ENCODE measurements at places on chromosomes 2 and 18. TPM values are rescaled to one million over a fixed set of nuclear protein-coding genes. Genes with fewer than 3 reads are reported as not detected.

The NABP1 gene
- total RNA-seq = 52.4 TPM

The ATL2 gene
- 50.3 TPM for total RNA-seq

The C2orf42 gene
- 22.6 TPM for total RNA-seq

The MARCHF4 gene
- not detected for total RNA-seq

The B3GNT7 gene
- total RNA-seq = not detected

The ASTL gene
- total RNA-seq = 2.5 TPM

The LIMS3 gene
- 0.11 TPM for total RNA-seq

The ZNF2 gene
- total RNA-seq = 4.3 TPM

The SLC38A11 gene
- total RNA-seq = not detected

The ACADL gene
- not detected for total RNA-seq

The AFF3 gene
- total RNA-seq = 5.6 TPM

The WNT6 gene
- total RNA-seq = not detected

The NAT8 gene
- not detected for total RNA-seq
